ENCODE measurements at places on chromosomes 6 and 20. TPM values are rescaled to one million over a fixed set of nuclear protein-coding genes. Genes with fewer than 3 reads are reported as not detected.

TUBB2B gene
- 4.2 TPM for total RNA-seq

MRPS18B gene
- 42.1 TPM for total RNA-seq

OOEP gene
- 0.33 TPM for total RNA-seq

PPP1R16B gene
- 8.2 TPM for total RNA-seq

HEY2 gene
- 2.3 TPM for total RNA-seq

SLC22A16 gene
- total RNA-seq = 0.33 TPM

GSTA2 gene
- total RNA-seq = not detected

ENPP5 gene
- total RNA-seq = 13.8 TPM

FAXC gene
- total RNA-seq = 14.2 TPM
